ENCODE measurements at places on chromosomes 7 and 10. TPM values are rescaled to one million over a fixed set of nuclear protein-coding genes. Genes with fewer than 3 reads are reported as not detected.

GRCh38 chr7:15920953-15921352 is 234.5 kb upstream of the MEOX2 start:
- DNase-seq, result no peak

- no peak for DNase-seq
Measured at GRCh38 chr10:6278519-6279120, 75.9 kb downstream of the PFKFB3 start.

DNA sequence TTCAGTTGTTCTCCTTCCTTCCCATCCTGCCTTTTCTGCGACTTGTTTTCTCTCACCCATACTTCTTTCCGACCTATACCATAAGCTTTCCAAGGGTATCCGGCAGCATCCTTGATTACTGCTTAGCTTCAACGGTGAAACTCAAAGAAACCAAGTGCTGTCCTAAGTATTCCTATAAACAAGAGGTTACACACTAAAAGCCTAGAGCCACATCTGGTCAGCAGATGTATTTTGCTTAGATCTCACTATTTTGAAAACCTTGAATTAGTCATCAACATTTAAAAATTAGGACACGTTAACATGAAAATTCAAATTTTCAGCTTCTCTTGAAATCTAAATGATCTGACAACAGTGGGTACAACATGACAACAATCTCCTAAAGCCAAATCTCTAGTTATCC is 20.0 kb downstream of the ARHGAP21 start:
- DNase-seq, result no peak

DNA sequence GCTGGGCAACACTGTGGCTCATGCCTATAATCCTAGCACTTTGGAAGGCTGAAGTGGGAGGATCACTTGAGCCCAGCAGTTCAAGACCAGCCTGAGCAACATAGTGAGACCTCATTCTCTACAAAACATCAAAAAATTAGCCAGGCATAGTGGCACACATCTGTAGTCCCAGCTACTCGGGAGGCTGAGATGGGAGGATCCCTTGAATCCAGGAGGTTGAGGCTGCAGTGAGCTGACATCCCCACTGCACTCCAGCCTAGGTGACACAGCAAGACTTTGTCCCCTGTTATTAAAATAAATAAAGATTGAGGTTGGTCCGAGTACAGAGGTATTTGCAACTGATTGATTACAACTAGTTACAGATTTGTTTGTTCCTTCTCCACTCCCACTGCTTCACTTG is 44.1 kb downstream of the SKIDA1 start:
- DNase-seq, result no peak

GRCh38 chr7:88760136-88760515 is 626 bp downstream of the ZNF804B start:
- no peak for DNase-seq

GNAT3 gene
- 2.1 TPM for total RNA-seq

DNA sequence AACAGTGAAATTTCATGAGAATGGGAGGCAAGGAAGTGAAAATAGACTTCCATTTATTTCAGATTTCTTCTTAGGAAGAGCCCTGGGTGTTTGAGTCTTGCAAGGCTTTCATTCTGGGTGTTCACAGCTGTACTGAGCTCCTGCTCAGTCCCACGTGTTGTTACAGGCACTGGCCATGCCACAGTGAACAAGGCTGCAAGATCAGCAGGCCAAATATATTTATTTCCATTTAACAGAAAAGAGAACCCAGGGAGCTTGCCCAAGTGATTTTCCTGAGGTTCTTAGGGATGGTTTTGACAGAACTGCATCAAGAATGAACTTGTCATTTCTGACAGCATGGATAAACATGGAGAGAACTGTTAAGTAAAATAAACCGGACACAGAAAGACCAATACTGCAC is 54.5 kb upstream of the CD36 start:
- no peak for DNase-seq

FAM20C gene
- total RNA-seq, result 66.0 TPM

DNA sequence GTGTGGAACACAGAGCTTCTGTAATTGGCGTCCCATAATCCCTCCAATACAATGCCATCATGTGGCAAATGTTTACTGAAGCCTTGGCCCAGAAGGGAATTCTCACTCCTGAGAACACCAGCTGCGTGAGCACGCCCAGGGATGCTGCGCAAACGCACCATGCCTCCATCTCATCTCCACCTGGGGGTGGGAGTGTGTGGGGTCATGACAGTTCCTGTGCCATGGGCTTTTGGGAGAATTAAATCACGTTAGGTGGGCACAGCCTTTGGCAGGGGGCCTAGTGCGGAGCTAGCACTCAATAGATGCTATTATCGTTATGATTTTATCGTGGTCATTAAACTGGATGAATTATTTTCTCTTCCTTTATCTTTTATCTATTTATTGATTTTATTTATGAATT is 15.8 kb downstream of the WDFY4 start:
- DNase-seq, result no peak

GRCh38 chr10:45420453-45421192 is 46.6 kb downstream of the ALOX5 start:
- DNase-seq, result peak; percentile 89

GRCh38 chr7:141646826-141647480 is 55.0 kb downstream of the DENND11 start:
- DNase-seq, result no peak

UTF1 gene
- not detected for total RNA-seq

PPP3CB gene
- total RNA-seq, result 32.6 TPM

PRKCQ gene
- total RNA-seq, result 11.6 TPM

DNA sequence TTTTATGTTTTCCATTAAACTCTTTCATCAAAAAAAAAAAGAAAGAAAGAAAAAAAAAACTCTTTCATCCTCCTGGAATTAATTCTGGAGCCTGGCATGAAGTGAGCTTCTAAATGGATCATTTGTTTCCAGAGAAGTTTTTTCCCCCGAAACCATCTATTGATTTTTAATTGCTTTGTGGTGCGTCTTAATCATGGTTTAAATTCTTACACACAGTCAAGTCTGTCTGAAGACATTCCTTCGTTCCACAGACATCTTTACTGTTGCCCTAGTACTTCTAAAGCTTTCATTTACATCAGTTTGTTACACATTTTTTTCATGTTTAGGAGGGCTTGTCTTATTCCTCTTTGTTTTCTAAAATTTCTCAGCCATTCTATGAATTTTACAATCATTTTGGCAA is 493.4 kb upstream of the FOXK1 start:
- no peak for DNase-seq
